ENCODE measurements at places on chromosomes 2 and 18. TPM values are rescaled to one million over a fixed set of nuclear protein-coding genes. Genes with fewer than 3 reads are reported as not detected.

DNA sequence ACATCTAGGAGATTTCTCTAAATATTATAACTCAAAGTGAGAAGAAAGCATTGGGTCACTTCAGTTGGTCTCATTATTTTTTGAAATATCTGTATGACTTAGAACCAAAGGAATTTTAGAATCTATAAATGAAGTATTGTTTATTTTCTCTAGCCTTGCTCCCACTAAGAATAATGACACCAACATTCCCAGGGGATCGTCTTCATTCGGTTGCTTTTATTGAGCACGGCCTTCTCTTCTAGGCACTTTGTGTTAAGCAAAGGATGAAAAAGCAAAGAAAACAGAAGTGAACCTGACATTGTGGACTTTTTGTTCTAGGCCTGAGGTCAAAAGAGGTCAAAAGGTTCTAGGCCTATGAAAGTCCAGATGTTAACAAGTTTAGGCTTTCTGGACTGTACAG lies 231.9 kb downstream of the GALR1 start:
- no peak for DNase-seq

DNA sequence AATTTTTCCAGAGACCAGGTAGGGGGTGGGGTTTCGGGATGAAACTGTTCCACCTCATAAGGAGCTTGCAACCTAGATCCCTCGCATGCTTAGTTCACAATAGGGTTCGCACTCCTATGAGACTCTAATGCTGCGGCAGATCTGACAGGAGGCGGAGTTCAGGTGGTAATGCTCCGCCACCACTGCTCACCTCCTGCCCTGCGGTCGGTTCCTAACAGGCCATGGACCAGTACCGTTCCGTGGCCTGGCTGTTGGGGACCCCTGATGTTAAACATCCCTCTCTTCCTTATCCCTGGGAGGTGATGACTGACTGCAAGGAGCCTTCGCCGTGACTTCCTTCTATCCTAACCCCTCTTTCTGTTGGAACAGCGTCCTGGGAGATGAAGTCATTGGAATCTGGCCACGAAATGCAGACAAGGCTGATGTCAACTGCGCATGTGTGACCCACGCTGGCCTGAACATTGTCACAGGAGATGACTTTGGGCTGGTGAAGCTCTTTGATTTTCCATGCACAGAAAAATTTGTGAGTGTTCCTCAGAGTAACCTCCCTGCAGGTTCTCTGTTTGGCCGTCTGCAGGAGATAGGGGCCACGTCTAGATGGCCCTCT lies 82.4 kb downstream of the RTN4 start:
- no peak for DNase-seq

Gene ACYP2
- 15.1 TPM for total RNA-seq

Gene FNDC4
- 0.98 TPM for total RNA-seq

All from T-cell (primary cell).